ENCODE measurements at places on chromosomes 4 and X.

- no peaks in the 10 kb centered on the region for H3K4me1 ChIP-seq
- H3K4me3 ChIP-seq: no peak overlapping the region
- no peaks in the 10 kb centered on the region for H3K27me3 ChIP-seq
- H3K36me3 ChIP-seq: no peaks in the 10 kb centered on the region
These were observed 36.5 kb downstream of the PTPN13 start for GRCh38 chr4:86630629-86631028.

DNA sequence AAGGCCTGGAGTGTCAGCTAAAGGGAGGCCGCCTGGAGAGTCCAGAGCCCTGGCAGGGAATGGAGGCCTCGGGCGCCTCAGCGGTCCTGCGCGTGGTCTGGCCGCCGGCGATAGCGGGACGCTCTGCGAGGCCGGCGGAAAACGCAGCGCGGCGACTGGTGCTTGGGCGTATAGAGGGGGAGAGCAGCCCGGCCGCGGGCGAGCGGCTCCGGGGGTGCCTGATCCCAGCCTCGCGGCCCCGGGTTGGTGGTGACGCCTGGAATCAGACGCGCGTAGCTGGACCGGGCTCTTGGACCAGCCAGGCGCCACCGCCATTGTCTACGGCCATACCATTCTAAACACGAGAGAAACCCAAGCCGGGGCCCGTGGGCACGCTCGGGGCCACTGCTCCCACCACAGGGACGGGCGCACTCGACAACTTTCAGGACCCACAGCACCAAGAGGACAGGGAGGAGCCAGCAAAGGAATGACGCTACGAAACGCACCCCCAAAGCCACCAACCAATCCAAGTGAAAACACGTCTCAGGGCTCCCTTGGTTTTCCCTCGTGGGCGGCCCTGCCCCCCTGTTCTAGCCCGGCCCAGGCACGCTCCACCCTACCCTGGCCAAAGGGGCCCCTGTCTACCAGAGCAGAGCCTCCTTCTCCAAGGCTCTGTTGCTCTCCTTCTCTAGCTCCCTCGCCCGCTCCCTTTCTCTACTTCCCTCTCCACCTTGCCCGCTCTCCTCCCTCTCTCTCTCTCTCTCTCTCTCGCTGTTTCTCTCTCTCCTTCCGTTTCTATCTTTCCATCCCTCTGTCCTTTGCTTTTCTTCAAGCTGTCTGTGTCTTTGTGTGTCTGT lies 7.8 kb downstream of the FRG2 start:
- no peak overlapping the region for H3K27ac ChIP-seq
- no peak for DNase-seq
- H3K27me3 ChIP-seq: peaks cover 45% of the 10 kb centered on the region
- H3K4me3 ChIP-seq: no peak overlapping the region
- no peaks in the 10 kb centered on the region for H3K36me3 ChIP-seq
- no peaks in the 10 kb centered on the region for H3K4me1 ChIP-seq

GRCh38 chr4:31458813-31459212 lies 738.6 kb downstream of the PCDH7 start:
- H3K4me1 ChIP-seq: no peaks in the 10 kb centered on the region
- no peaks in the 10 kb centered on the region for H3K27me3 ChIP-seq
- no peak overlapping the region for H3K27ac ChIP-seq
- H3K4me3 ChIP-seq: no peak overlapping the region
- DNase-seq: no peak

GRCh38 chrX:48918301-48918642 lies 552 bp downstream of the PIM2 start:
- no peak for DNase-seq
- no peaks in the 10 kb centered on the region for H3K27me3 ChIP-seq
- H3K36me3 ChIP-seq: peaks cover 11% of the 10 kb centered on the region
- H3K27ac ChIP-seq: peak overlapping the region; percentile 61

- H3K27ac ChIP-seq: no peak overlapping the region
- peaks cover 54% of the 10 kb centered on the region for H3K4me1 ChIP-seq
- DNase-seq: no peak
- no peak overlapping the region for H3K4me3 ChIP-seq
These were observed 23.3 kb upstream of the CHRNA9 start for GRCh38 chr4:40311811-40312346.

DNA sequence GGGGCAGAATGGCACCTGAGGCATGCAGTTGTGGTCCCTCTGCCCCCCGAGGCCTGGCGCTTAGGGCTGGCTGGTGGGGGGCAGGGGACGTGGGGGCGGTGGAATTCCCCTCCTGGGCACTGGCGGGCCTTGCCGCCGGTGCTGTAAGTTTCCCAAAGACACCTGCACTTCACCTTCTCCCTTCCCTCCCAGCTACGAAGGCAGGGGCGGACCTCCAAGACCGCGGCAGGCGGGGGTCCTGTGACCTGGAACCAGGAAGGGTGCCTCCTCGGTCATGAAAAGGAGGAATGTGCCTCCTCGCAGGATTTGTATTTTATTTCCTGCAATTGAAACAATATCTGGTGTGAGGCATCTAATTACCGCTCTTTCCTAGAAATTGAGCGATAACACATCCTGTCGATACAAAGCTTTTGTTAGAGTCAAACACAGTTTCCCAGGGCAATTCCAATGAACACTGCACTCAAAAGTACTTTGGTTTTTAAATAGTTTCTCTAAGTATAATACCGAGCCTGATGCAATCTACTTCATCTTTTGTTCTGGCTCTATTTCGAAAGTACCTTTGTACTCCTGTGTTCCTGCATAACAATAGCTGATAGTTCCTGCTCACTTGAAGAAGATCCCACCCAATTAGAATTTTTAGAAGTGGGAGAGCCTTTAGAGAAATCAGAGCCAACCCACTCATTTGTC lies 12.3 kb upstream of the ADRA2C start:
- H3K27ac ChIP-seq: no peak overlapping the region
- H3K4me3 ChIP-seq: no peak overlapping the region
- no peaks in the 10 kb centered on the region for H3K27me3 ChIP-seq
- no peaks in the 10 kb centered on the region for H3K4me1 ChIP-seq
- DNase-seq: no peak

- H3K4me1 ChIP-seq: no peaks in the 10 kb centered on the region
- no peaks in the 10 kb centered on the region for H3K36me3 ChIP-seq
- no peak overlapping the region for H3K4me3 ChIP-seq
- no peak for DNase-seq
- no peak overlapping the region for H3K27ac ChIP-seq
These were observed 50.4 kb downstream of the PHKA1 start for GRCh38 chrX:72663737-72664136.

DNA sequence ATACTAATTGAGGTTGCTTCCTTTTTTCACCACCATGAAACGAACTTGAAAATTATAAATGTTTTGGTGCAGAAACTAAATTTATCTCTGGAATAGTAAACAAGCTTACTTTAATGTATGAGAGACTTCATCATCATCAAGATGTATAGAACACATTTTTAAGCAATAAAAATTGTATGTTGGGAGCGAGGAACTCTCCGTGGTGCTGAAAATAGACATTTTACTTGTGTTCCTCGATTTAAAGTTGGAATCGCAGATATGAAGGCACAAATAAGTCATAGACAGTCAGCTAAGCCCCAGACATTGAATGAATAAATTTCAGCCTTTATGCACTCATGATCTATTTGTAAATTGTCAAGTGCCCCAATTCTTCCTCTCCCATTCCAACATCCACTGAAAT lies 310.7 kb downstream of the STK32B start:
- H3K36me3 ChIP-seq: no peaks in the 10 kb centered on the region
- no peak overlapping the region for H3K27ac ChIP-seq
- H3K4me1 ChIP-seq: no peaks in the 10 kb centered on the region
- no peaks in the 10 kb centered on the region for H3K27me3 ChIP-seq
- no peak overlapping the region for H3K4me3 ChIP-seq

DNA sequence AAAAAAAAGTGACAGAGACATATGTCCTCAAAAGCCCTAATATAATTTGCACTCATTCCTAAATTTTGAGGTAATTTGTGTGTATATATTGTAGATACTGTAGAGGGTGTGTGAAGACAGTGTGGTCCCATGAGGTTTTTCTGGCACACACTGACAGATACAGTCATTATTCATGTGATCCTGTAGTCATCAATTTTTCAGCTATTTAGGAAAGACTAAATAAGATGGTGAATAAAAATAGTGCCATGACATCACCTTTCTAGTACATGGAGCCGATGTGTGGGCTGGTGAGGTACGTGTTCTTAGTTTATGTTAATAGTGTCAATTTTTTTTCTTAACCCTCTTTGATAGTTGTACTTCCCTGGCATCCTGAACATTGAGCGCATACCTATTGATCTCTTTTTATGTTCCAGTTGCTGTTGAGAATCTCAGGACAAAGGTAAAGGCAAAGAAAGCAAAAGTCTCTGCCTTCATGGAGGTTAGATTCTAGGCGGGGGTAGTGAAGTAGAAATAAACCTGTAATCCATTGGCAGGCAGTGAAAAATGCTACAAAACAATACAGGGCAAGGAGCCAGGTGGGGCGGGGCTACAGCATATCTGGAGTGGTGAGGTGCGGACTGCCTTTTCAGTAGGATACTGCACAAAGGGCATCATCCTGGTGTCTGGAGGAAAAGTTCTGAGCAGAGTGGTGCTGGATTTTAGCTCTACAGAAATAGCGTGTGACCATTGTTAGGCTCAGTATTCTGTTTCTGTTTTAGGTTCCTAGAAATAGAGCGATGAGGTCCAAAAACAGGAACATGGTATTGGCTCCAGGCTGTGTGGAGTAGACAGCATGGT lies 93.8 kb downstream of the ARHGAP10 start:
- peak overlapping the region; percentile 13 for H3K4me3 ChIP-seq
- H3K36me3 ChIP-seq: no peaks in the 10 kb centered on the region
- peaks cover 46% of the 10 kb centered on the region for H3K4me1 ChIP-seq
- peak; percentile 54 for DNase-seq
- H3K27ac ChIP-seq: peak overlapping the region; percentile 61

GRCh38 chr4:78612398-78613178 lies 61.0 kb downstream of the ANXA3 start:
- peaks cover 26% of the 10 kb centered on the region for H3K4me1 ChIP-seq
- no peak overlapping the region for H3K27ac ChIP-seq
- peak; percentile 55 for DNase-seq
- no peak overlapping the region for H3K4me3 ChIP-seq
- no peaks in the 10 kb centered on the region for H3K36me3 ChIP-seq

- no peak overlapping the region for H3K4me3 ChIP-seq
- H3K27ac ChIP-seq: no peak overlapping the region
- DNase-seq: no peak
- H3K4me1 ChIP-seq: no peaks in the 10 kb centered on the region
- no peaks in the 10 kb centered on the region for H3K27me3 ChIP-seq
- no peaks in the 10 kb centered on the region for H3K36me3 ChIP-seq
These were observed 46.6 kb downstream of the SOWAHB start for GRCh38 chr4:76851375-76851774.

DNA sequence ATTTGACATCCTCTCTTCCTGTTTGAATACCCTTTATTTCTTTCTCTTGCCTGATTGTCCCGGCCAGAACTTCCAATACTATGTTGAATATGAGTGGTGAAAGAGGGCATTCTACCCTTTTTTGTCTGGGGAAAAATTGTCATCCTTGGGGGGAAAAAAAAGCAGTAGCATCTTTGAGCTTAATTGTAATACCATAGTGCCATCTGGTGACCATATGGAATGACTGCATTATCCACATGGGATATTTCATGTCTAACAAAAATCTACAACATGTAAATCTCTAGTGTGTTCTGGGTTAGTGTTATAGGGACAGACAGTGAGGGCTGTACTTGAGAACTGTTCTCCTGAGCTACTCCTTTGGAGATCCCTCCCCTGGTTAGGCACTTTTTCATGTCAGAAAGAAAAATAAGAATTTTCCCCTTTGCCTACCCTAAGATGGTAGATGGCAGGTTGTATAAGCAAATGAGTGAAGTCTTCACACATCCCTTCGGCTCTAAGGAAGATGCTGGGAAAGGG lies 26.0 kb downstream of the CAPN6 start:
- DNase-seq: no peak
- H3K4me1 ChIP-seq: no peaks in the 10 kb centered on the region
- H3K27ac ChIP-seq: no peak overlapping the region
- H3K27me3 ChIP-seq: no peaks in the 10 kb centered on the region
- H3K4me3 ChIP-seq: no peak overlapping the region

DNA sequence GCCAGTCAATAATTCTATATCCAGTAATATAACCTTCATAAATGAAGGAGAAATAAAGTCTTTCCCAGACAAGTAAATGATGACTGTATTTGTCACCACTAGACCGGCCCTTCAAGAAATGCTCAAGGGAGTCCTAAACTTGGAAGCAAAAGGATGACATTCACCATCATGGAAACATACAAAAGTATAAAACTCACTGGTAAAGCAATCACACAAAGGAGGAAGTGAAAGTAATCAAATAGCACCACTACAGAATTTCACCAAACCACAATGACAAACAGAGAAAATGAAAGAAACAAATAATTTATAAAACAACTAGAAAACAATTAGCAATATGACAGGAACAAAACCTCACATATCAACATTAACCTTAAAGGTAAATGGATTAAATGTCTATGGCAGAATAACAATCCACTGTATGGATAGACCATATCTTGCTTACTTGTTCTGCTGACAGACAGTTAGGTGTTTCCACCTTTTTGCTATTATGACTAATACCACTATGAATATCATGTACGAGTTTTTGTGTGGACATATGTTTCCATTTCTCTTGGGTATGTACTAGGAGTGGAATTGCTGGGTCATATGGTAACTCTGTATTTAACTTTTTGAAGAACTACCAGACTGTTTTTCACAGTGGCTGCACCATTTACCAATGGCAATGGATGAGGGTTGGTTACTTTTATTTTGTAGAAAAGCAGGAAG lies 44.9 kb downstream of the NAT8L start:
- H3K4me1 ChIP-seq: no peaks in the 10 kb centered on the region
- peaks cover 92% of the 10 kb centered on the region for H3K27me3 ChIP-seq
- no peak overlapping the region for H3K4me3 ChIP-seq
- H3K36me3 ChIP-seq: no peaks in the 10 kb centered on the region
- H3K27ac ChIP-seq: no peak overlapping the region
- no peak for DNase-seq

GRCh38 chr4:52015366-52015765 lies 4.8 kb downstream of the LRRC66 start:
- DNase-seq: no peak
- peaks cover 27% of the 10 kb centered on the region for H3K4me1 ChIP-seq
- H3K27me3 ChIP-seq: no peaks in the 10 kb centered on the region
- H3K4me3 ChIP-seq: no peak overlapping the region
- no peak overlapping the region for H3K27ac ChIP-seq

- H3K27me3 ChIP-seq: no peaks in the 10 kb centered on the region
- H3K27ac ChIP-seq: no peak overlapping the region
- no peak overlapping the region for H3K4me3 ChIP-seq
- no peaks in the 10 kb centered on the region for H3K4me1 ChIP-seq
These were observed 47.5 kb upstream of the GALNT7 start for GRCh38 chr4:173121076-173121561.

GRCh38 chr4:107888237-107888636 lies 43.1 kb upstream of the CYP2U1 start:
- no peak overlapping the region for H3K4me3 ChIP-seq
- no peak overlapping the region for H3K27ac ChIP-seq
- no peak for DNase-seq
- H3K4me1 ChIP-seq: peaks cover 6% of the 10 kb centered on the region

- DNase-seq: no peak
- no peaks in the 10 kb centered on the region for H3K4me1 ChIP-seq
- H3K27me3 ChIP-seq: no peaks in the 10 kb centered on the region
- no peak overlapping the region for H3K27ac ChIP-seq
These were observed 9.6 kb downstream of the CC2D2A start for GRCh38 chr4:15479089-15479912.
